ENCODE measurements at places on chromosomes 11 and 22.

DNA sequence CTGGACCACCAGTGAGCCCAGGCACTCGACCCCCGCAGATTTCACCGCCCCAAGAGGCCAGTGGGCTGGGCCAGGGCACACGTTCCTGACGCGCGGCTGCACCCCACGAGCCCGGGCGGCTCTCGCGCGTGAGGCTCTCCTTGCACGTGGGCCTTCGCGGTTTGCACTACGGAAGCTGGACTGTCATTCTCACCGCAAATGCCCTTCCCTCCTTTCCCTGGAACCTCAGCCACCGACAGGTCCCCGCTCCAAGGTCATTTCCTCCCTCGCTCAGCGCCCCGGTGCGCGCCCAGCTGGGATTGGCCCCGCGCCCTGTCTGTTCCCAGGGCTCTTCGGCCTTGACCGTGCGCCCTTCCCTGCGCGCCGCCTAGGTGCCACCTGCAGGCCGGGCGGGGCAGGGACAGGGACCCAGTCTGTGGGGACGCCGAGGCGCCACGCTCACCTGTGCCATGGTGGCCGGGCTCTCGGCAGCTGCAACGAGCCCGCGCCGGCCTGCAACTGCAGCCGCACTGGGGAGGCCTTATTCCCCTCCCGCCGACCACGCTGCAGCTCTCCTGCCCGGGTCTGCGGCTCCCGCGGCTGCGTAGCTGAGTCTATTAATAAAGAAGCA lies 2.1 kb upstream of the CPT1A start:
- DNase-seq: peak; percentile 57

- DNase-seq: no peak
These were observed 14.3 kb upstream of the SREBF2 start for GRCh38 chr22:41818596-41818995.

- no peak for DNase-seq
These were observed 5.4 kb downstream of the WNT7B start for GRCh38 chr22:45971408-45972028.

DNA sequence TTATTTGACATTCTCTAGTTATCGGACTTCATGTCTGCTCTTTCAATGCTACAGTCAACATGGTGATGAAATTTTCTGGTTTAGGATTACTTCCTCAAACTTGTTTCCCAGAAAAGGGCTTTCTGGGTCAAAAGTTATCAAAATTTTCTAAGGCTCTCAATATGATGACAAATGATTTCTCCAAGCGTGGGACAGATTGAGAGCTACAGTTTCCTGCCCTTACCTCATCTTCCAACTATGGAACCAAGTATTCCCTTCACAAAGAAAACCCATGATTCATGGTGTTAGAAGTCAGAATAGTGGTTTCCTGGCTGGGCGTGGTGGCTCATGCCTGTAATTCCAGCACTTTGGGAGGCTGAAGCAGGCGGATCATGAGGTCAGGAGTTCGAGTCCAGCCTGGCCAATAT lies 17.8 kb downstream of the MYO18B start:
- no peak for DNase-seq

DNA sequence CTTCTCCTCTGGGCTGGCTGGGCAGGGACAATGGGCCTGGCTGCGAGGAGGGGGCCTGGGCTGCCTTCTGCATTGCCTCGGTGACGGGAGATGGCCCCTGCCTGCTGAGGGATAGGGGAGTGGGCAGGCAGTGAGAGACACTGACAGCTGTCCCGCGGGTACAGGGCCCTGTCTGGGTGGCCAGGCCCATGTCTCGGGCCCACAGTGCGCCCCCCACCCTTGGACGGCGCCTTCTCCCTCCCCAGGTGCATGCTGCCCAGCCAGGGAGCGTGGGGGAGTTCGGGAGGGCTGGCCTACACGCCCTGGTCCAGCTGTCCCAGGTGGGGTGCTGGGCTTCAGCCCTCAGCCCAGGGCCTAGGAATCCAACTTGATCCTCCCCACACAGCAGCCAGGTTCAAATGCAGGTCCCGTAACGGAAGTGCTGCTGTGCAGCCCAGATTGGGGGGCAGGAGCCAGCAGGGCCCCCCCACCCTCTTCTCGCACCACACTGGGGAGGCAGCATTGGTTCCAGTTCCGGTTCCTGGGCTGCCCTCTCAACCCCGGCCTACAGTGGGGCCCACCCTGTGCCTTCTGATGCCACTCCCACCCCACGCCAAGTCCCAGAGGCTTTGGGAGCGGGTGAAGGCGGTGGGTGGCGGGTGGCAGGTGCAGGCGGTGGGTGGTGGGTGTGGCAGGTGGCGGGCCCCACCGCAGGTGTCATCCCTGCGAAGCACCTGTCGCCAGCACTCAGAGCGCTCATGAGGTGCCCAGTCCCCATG lies 7.3 kb upstream of the TSSC4 start:
- no peak for DNase-seq

- no peak for DNase-seq
These were observed 2.1 kb downstream of the C22orf23 start for GRCh38 chr22:37951305-37951704.

GRCh38 chr11:103877221-103877620 lies 159.2 kb upstream of the DDI1 start:
- no peak for DNase-seq

DNA sequence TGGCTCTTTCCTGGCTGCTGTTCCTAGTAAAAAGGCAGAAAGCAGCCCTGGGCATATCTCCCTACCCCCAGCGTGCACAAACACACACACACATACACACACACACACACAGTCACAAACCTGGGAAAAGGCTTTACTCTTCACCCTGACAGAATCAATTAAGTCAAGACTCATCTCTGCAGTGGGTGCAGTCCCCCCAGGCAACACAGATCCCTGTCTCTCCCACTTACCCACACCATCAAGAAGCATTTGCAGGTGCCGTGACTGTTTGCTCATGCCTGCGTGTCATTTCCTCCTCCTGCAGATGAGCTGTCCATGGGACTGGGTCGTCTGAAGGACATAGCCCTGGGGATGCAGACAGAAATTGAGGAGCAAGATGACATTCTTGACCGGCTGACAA lies 28.6 kb downstream of the SNAP29 start:
- no peak for DNase-seq

DNA sequence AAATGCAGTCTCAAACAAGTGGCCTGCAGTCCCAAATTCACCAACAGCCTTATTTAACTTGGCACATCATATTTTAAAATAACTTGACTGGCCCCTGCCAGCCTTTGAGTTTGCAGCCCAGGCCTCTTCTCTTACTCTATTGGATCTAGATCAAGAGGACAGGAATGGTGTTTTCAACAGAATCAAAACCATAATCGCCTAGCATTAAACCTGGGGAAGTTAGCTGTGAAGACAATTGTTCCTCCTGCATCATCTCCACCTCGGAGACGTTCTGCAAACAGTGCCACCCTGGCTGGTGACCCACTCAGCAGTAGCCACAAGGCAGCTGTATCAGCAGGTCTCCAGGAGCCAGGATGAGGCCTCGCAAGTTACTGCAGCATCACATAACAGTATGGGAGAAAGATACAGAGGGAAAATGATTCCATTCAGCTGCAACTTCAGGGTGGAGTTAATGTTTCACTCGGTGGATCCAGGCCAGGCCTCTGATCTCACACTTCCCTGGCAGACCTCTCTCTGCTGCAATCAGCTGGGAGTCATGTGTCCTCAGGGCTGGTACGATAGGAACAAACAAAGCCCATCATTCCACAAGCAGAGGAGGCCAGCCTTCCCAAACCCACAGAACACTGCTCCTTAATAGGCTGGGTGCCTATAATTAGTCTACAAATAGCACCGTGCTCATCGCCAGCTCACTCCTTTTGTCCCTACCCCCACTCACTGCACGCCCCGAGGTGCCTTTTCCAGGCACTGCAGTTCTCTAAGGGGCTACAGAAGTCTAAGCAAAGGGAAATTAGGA lies 18.6 kb upstream of the SCN2B start:
- no peak for DNase-seq
